ENCODE measurements at places on chromosomes 12 and 14.

DNA sequence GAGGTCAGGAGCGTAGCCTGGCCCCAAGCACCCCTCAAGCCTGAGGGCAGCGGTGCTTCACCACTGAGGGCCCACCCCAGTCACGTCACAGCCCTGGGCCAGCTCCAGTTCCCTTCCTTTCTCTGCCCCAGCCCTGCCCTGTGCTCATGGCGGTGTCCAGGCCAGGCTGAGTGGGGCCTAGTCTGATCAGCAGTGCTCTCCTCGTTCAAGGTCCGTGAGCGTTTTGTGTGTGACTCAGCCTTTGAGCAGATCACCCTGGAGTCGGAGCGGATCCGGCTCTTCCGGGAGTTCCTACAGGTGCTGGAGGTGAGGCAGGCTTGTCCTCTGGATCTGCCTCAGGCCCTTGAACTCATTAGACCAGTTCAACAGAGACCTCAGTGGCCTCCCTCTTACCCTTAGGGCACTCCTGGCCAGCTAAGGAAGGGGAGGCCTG, 19.0 kb downstream of the PRPF40B start:
- no peak for DNase-seq

DNA sequence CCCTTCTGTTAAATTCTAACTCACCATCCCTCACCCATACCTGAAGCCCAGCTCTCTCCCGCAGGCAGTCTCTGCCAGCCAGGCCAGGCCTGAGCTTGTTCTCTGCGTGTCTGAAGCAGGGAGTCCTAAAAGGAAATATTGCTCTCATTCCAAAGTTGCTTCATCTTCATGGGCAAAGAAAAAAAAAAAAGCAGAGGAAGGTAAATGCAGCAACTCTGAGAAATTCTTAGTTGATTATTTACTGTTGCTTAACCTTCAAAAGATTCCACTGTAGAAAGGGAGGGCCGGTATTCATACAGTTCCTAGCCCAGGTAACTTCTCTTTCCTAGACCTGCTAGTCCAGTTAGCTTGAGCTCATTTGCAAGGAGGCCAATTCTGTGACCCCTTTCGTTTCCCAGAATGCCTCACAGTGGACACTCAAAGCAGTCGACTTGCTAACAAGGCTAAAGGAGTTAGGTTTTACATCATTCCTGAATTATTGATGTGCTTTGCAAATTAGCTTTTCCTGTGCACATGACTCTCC, 193.5 kb upstream of the EEA1 start:
- DNase-seq = no peak

DNA sequence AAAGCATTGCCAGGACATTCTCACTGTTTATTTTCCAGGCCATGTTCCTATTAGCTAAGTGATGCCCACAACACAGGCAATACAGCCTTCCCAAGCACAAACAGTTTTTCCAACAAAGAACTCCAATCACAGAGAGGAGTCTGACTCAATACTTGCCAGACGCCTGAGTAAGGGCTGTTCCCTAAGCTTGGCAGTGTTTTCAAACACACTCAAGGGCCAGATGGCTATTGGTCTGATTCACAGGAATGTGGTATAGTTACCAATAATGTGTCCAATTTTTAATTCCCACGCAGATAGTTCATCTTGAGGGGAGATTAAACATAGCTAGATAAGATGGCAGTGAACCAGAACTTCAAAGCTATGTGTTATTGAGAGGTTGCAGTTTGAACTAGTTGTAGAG, 381.0 kb downstream of the SNAPC1 start:
- peak; percentile 60 for DNase-seq

DNA sequence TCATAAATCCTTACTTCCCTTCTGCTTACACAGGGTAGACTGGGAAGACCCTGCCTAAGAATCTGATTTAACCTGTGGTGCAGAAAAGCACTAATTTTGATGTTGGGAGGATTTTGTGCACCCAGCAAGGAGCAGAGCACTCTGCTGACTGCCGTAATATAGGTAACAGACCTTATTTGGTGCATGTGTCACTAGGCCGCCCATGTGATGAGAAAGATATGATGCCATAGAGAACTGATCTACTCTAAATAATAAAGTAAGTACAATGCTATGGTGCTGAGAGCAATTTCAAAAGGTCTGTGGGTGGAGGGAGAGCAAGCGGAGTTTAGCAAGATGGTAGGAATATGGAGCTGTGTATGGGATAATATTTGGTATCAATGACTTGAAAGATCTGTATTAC, 1663.6 kb upstream of the SEL1L start:
- no peak for DNase-seq

DNA sequence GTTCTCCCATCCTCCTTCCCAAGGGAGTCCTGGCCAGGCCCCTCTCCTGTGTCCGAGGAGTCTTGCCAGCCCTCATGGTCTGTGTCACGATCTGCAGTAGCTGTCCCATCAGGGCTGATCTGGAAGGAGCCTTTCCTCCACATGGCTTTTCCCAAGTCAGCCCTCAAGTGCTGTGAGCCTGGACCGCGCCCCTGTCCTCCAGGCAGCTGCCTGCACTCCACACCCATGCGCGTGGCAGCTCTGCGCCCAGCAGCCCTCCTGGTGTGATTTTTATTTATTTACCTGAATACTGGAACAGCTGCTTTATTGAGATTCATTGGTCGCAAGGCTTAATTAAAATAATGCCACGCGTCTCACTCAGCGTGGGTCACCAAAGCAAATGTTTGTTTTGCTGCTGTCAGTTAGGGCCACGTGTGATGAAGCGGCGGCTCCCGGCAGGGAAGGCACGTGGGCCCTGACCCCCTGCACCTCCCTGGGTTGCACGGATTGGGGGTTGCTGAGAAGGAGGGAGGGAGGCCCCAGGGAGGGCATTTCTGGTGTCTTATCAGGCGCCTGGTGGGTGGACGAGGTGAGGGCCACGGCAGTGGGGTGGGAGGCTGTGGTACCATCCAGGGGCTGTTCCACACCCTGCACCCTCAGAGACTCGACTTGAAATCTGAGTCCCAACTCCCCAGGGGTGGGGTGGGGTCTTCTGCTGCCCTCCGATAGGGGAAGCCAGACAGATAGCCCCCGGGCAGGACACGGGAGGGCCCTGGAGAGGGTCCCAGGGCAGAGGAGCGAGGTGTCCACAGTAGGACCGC, 206.3 kb upstream of the C14orf180 start:
- DNase-seq = no peak

GRCh38 chr14:72962829-72963312, 36.6 kb downstream of the DCAF4 start:
- DNase-seq = no peak

DNA sequence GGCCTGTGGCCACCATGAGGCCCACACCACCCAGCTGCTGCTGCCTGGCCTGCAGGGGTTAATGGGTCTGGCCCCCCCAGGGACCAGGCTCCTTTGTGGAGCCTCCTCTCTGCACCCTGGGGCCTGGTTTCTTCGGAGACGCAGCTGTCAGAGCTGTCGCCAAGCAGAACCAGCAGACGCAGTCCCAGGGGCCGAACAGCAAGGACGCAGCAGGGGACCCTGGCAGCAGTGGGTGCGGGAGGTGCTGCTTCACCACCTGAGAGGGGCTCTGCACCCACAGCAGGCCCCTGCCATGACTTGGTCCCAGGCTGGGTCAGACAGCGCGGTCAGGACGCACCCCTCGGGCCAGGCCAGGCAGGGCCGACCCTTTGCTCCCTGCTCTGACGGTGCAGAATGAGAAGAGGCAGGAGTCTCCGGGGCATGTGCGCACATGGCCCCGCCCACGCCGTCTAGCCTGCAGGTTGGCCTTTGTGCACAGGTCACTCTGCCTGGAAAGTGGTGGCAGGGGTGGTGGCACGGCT, 30.5 kb downstream of the JAG2 start:
- no peak for DNase-seq

DNA sequence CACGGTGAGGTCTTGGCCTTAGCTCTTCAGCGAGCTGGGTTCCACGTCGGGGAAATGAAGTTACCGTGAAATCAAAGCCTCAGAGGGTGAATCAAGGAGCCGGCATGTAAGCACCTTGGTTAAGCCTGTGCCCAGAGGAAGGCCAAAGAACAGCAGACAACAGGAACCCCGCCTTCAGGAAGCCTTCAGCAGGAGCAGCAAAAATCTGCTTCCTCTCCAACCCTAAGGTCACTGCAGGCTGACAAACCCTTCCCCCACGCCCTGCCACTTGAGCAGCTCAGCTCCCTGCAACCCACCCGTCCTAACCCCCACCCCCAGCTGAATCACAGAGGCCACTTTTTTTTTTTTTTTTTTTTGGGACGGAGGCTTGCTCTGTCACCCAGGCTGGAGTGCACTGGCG, 72.9 kb upstream of the LTA4H start:
- no peak for DNase-seq

DNA sequence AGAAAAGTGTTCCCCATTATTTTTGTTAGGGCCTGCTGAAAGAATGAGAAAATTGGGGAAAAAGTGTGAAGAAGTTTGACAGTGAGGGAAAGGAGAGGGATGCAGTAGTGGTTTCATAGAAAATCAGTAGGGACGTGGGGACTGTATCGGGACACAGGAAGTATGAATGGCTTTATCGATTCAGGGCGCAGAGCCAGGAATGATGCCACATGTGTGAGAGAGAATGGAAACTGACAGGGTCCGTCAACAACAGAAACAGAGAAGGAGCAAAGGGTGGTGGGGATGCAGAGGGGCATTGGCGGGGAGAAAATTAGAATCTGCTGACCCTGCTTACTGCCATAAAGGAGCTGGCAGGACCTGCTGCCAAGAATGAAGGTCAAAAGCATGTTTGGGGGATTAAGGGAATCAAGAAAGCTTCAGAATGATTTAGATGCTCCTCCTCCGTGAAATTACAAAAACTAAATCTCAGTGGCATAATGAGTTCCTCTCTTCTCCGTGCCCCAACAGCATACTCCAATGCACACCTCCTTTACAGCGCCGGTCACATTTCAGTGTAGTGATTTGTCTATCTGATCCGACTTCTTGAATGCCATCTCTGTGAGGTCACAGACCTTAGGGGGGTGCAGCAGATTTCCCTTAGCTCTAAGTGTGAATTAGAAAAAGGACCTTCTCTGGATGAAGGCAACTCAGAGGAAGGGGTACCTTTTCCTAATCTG, 92.6 kb downstream of the EMP1 start:
- DNase-seq = no peak

GRCh38 chr14:69569859-69570258, 4.8 kb downstream of the CCDC177 start:
- no peak for DNase-seq

DNA sequence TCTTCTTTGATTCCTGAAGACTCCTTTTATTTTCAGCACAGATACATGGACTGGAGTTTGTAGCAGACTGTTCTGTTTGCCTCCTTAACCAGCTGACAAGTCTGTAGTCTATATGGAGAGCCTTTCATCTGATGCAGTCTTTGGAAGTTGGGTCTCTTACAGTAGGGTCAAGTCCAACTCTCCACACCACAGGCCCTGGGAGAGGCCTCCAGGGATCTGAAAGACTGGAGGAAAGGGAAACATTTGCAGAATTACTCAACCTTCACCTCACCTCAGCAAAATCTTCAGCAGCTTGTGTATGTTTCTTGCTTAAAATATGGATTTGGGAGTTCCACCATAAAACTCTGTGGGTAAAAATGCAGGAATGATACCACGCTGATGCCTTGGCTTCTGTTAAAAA, 188.4 kb downstream of the MSRB3 start:
- no peak for DNase-seq

DNA sequence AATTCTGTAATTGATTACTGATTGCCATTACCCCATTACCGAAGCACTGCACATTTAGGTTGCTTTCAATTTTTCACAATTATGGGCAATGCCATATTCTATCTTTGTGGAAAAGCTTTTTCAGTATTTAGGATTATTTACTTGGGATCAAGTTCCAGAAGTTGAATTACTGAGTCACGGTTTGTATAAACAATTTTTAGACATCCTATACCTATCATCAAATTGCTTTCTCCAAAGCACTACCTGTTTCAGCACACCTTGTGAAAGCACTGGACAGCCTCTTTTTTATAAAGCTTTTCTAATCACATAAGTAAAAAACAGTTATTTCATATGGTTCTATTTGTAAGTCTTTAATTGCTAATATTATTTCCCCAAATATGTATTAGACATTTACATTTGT, 221.5 kb upstream of the CAND1 start:
- DNase-seq = no peak

DNA sequence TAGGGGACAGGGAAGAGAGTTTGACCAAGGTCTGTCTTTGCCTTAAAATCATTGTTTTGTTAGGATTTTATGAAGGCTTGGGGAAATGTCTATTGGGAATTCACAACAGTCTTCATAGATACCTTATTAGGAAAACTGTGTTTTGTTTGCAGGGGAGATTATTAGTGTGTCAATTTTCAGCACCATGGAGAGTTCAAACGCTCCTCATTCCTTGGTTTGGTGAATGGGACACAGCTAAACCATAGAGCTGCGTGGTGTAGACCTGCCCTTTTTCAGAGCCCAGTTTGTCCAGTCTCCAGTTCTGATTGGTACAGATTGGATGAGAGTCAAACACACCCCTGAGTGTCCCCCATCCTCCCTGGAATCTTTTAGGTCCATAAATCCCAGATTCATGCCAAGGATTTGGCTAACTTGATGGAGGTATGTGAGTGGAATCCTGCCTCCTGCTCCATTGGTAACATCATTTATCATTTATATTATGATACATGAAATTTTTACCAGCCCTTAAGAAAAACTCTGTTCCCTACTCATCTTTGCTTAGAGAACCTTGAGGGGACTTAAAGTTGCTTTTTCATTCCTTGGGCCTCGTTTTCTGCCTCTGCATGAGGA, 12.0 kb downstream of the NGDN start:
- DNase-seq = no peak

DNA sequence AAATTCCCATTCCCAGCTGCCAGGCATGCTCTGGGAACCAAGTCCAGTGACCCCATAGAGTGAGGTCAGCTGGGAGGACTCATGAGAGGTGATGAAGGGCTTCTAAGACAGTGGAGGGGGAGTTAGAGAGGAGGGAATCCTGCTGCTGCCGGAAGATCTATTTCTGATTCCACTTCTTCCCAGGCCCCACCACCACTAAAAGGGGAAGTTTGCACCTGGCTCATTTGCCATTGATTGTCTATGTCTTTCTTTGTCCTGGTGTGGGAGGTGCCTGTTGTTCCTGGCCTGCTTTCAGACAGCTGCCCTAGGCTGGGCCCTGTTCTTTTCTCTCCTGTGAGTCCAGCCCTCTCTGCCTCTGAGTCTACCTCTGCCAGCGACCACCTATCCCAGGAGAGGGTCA, 3.0 kb upstream of the KRT6A start:
- no peak for DNase-seq

DNA sequence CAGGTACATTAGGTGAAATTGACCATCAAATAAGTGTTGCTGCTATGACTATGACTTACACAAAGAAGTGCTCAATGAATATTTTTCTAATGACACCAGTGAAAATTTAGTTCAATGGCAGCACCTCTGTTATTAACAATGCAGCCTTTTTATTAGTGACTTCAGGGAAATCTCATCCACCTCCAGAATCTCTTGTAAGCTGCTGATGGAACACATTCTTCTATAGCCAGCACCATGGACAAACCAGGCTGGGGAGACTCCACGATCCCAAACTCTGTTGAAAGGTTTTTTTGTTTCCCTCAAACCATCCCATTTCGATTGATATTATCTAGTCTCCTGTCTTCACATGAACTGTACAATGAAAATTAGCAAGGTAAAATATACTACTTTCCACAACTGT, 265.9 kb downstream of the ITPR2 start:
- no peak for DNase-seq
